Stimulated activated CD4-positive, alpha-beta T cell treated with anti-CD3 and anti-CD28 coated beads, Interleukin-12 subunit alpha, Interleukin-12 subunit beta, amount 100 ng/mL, for 4 hours (primary cell): ENCODE measurements at places on chromosomes 1 and 21.

DNA sequence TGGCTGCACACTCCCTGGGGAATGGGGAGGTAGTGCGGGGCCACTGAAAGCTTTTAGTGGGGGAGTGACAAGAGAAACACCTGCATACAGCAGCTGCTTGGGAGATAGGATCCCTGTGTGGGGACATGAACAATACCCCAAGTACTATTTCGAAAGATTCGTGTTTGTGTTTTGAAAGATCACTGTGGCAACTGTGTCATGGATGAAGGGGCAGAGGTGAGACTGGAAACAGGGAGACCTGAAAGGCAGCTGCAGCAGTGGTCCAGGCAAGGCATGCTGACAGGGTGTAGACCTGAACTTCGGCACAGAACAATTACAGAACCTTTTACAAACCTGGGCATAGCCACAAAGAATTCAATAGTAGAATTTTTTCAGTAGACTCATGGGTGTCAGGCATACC lies 32.9 kb downstream of the TENT5C start:
- no peak for DNase-seq

GRCh38 chr1:198359024-198359653 lies 181.3 kb downstream of the ATP6V1G3 start:
- no peak for DNase-seq

- no peak for DNase-seq
Measured at GRCh38 chr1:86365896-86366295, 30.2 kb downstream of the ODF2L start.

- no peak for DNase-seq
Measured at GRCh38 chr21:38289705-38290485, 33.1 kb downstream of the KCNJ15 start.

DNA sequence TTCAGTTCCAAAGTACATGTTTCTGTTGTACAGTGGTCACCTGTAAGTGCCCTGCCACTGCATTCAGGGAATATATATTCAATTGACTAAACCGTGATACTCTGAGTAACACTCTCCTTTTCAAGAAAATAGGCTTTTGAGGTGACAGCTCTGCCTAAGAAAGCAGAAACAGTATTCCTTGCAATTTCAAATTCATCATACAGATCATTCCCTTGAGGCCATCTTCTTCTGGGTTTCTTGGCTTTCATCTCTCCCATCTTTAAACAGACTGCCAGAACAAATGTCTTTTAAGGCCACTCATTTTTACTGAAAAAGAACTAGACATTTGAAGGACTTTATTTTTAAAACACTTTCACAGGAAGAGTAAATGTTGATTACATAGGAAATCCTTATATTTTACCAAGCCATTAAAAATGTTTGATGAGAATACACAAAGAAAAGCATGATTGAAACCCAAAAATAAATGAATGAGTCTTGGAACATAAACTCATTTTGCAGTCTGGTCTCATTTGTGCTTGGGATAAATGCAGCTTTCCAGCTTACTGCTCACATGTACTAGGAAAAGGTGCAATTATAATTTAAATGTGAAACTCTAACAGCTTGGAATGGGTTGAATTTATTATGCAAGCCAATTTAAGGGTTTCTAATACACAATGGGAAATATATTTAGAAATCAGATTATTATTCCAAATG lies 34.7 kb downstream of the PLPPR5 start:
- DNase-seq, result no peak

GRCh38 chr1:205141236-205142101 lies 19.7 kb upstream of the RBBP5 start:
- peak; percentile 67 for DNase-seq

DNA sequence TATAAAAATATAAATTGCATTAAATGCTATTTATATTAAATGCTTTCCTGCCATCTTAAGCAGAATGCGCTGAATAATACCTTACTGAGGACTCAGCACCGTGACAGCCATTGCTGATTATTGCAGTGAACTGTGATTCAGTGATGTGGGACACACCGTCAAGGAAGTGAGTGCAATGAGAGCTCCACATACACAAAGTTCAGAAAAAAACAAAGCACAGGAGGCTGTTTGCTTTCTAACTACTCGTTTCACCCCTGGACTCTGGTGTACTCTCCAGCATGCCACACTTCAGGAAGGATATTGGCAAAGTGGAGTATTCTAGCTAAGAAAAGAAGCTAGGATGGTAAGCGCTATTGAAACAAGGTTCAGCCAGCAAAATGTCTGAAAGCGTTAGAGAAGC lies 57.4 kb upstream of the CXADR start:
- DNase-seq, result no peak

GRCh38 chr1:192826791-192827546 lies 18.1 kb downstream of the RGS2 start:
- no peak for DNase-seq

GRCh38 chr1:169689395-169689794 lies 22.0 kb downstream of the SELL start:
- DNase-seq, result no peak

DNA sequence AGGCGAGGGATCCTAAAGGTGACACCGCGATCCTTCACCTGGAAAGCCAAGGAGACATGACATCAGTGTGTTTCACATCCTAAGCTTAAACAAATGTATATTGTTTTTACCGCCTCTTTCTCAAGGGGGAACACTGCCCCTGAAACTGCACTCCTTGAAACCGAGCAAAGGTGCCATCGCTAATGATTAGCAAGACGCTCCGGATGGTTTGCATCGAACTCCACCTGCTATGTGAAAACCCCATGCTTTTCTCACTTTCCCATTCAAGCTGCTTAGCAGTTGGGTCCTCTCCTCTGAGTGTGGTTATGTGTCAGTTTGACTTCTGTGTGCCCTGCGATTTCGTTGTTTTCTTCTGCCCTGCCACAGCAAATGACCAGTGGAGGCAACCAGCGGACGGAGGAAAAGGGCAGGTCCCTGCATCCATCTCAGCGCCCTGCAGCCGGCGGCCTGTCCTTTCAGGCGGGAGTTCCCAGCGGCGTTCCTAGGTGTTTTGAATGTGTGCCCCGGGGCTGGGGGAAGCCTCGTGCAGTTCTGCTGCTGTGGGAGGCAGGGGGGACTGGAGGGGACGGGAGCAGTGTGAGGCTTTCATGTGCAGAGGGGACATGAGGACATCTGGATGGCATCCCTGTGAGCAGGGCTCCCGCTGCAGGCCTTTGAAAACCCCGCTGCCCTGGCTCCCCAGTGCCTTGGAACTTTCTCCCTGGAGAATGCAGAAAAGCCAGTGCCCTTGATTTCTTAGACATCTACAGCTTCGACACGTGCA lies 16.1 kb downstream of the ZBTB18 start:
- no peak for DNase-seq

- DNase-seq, result peak; percentile 32
Measured at GRCh38 chr1:6208723-6209660, 3.1 kb downstream of the RNF207 start.

DNA sequence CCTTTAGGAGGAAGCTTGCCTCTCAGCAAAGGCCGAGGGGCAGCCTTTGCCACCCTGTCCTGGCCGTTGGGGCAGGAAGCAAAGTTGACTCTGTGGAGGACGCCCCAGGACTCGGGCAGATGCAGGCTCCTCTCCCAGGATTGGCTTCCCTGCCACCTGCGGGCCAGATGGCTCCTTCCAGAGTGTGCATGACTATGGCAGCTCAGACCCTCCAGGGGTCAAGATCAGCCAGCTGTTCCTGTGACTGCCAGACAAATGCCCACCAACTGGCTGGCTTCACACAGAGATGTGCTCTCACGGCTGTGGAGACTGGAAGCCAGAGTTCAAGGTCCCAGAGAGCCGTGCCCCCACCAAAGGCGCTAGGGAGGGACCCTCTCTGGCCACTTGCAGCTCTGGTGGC lies 87.0 kb upstream of the VAMP3 start:
- no peak for DNase-seq

- no peak for DNase-seq
Measured at GRCh38 chr1:21724098-21724497, 54.9 kb upstream of the RAP1GAP start.

- DNase-seq, result peak; percentile 47
Measured at GRCh38 chr1:16026723-16027484, 5.1 kb downstream of the CLCNKA start.

- DNase-seq, result no peak
Measured at GRCh38 chr1:163737261-163737660, 415.5 kb downstream of the NUF2 start.

GRCh38 chr1:236978740-236979139 lies 25.5 kb downstream of the MT1HL1 start:
- no peak for DNase-seq

DNA sequence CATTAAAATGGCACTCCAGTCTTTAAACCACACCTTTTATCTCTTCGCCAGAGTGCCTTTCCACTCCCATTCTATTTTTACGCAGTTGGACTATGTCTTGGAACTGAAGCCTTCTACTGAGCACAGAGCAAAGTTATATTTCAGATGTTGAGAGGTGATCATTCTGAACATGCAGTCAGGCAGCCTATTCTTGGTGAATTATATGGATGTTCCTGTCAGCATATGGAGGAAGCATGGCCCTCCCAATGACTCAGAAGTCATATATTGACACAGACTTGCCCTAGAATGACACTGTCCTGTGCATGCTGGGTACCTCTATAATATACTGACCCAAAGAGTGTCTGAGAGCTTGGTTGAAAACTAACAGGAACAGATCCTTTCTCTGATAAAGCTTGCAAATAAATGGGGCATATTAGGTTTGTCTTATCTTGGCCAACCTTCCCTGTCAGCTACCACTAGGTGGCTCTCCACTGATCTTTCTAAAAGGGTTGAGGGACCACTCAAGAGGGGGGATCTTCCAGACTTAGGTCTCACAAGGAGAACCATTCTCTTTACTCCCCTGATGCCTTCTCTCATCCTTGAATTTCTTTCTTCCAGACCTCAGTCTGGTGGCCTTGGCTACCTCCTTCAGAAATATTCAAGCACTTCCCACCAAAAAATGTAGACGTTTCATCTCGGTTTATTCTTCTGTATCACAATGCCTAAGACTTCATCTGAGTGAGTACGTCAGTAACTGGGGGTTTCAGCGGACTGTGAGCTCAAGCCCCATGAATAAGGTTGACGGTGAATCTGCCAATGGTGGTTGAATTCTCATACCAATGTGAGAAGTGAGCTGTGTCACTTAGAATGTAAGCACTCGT lies 11.8 kb upstream of the ALG14 start:
- DNase-seq, result no peak

DNA sequence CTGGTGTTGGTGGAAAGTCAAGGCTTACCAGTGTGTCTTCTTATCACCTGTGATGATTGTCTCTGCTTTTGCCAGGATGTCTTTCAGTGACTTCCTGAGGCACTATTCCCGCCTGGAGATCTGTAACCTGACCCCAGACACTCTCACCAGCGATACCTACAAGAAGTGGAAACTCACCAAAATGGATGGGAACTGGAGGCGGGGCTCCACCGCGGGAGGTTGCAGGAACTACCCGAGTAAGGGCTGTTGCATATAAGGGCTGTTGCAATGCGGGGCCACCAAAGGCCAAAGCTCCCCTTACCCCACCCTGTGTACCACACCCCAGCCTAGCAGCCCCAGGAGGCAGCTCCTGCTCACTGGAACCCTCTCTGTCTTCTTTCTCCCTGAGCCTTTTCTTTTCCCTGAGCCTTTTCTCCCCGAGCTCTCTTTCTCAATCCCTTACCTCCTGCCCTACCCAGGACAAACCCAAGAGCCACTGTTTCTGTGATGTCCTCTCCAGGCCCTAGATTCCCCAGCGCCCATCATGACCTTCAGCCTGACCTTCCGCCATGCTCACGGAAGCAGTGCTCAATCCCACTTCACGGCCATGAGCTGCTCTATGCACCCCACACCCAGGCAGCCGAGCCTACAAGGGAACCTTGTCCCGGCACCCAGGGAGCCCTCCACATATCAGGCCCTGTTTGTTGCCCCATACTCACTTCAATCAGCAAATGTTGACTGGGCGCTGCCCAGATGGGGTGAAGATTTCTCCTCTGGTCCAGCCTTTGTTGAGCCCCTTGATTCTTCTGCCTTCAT lies 40.6 kb downstream of the CAPN2 start:
- no peak for DNase-seq

- DNase-seq, result peak; percentile 80
Measured at GRCh38 chr1:153566414-153567371, 1.0 kb upstream of the S100A2 start.

DNA sequence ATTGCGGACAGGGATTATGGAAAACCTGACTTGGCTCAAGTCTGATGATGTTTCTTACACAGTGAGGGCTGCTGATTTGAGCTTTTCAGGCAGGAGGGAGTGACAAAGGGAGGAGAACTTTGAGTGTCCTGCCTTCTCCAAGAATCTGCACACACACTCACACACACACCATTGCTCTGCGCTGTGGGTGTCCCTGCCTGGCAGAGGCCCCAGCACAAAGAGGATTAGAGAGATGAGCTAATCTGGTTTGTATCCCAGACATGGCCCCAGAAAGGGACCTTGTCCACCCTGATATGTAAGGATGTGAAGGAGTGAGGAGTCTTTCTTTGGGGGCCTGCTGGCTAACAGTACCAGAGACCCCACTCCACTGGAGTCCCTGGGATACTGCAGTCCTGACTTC lies 5.9 kb upstream of the WNT2B start:
- DNase-seq, result no peak

DNA sequence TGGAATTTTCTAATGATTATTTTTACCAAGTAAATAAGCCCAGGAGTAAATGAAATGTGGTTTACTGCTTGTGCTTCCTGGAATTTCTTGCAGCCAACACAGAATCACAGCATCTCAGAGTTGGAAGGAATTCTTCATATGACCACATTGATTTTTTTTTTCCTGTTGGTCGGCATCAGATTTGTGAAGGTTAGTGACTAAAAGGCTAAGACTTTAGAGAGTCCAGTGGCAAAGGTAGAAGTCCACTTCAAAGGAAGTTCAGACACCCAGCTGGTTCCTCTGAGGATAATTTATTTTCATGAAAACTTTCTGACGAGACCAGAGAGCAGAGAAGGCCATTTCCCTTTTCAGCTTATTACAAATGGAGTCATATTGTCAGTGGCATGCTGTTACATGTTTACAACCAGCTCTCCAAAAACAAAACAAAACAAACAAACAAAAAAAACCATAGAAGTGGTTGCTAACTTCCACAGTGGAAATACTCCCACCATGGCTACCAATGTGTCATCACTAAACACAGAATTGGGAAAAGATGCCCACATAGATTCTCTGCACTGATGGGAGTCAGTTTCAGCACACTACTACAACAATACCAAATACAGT lies 77.2 kb upstream of the CDC42BPA start:
- no peak for DNase-seq

DNA sequence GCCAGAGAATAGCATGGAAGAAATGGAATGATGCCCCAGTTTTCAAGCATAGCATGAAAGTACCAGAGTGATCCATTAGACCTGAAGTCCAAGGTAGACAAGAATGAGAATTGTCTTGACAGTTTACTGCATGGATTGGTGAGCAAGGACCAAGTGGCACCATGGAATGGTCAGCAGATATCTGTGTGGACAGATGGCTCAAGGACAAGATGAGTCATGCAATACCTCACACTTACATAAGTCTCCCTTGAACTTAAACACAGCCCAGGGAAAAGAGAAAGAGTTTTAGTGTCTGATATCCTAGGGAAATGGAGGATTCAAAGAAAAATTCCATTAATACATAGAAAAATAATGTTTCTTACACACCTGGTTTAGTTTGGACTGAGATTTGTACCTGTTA lies 195.2 kb downstream of the MRPL39 start:
- DNase-seq, result no peak

GRCh38 chr1:68112835-68113243 lies 62.4 kb upstream of the DIRAS3 start:
- DNase-seq, result no peak

- DNase-seq, result no peak
Measured at GRCh38 chr1:2602311-2602835, 15.8 kb downstream of the PRXL2B start.
